ENCODE measurements at places on chromosomes 11 and 22.

DNA sequence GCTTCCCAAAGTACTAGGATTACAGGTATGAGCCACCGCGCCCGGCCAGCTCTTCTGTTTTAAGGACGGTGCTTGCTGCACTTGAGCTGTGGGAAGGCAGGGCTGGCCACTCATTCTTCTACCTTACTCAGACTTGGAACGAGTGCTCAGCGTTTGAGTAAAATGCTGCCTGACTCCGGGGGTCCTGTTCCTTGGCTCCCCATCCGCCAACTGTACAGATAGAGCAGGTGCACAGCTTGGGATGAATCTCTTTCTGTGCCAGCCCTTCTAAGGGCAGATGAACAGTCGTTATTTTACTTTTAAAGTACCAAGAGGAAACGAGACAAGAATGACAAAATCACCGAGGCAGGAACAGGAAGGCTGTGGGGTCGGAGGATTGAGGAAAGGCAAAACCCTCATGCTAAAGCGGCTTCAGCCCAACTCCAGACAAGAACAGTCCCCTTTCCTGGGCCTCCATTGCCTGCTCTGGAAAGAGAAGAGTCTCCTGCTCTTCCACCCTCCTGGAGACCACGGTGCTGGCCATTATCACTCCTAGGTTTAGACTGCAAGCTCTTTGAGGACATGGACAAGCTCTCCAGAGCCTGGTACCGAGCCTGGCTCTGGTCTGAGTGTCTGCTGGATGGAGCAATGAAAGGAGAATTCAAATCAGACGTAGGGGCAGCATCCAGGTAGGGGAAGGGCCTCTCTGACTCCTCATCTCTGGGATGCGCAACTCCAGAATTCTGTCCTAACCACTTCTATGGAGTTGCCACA is 1.1 kb upstream of the SUN2 start:
- DNase-seq = no peak

- no peak for DNase-seq
Measured at GRCh38 chr11:128745311-128746136, 51.7 kb downstream of the FLI1 start.

- DNase-seq = no peak
Measured at GRCh38 chr22:43277987-43278601, 65.1 kb downstream of the SCUBE1 start.

DNA sequence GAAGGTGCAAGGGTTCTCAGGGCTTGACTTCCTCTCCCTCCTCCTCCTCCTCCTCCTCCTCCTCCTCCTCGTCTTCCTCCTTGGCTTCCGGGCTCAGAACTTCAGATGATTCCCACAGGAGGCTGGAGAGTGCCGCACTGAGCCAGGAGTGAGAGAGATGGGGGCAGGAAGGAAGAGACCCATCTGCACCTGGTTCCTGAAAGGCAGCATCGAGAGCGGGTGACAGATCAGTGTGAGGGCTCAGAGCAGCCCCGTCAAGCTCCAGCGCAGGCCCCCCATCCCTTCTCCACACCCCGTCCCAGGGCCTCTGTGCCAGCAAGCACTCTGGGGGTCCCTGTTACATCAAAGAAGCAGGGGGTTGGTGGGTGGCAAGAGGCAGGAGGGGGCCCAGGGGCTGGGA is 51.5 kb downstream of the ELFN2 start:
- DNase-seq = no peak

- peak; percentile 67 for DNase-seq
Measured at GRCh38 chr22:30044369-30044768, 35.9 kb upstream of the HORMAD2 start.

GRCh38 chr11:13118194-13118593 is 109.1 kb downstream of the RASSF10 start:
- no peak for DNase-seq

DNA sequence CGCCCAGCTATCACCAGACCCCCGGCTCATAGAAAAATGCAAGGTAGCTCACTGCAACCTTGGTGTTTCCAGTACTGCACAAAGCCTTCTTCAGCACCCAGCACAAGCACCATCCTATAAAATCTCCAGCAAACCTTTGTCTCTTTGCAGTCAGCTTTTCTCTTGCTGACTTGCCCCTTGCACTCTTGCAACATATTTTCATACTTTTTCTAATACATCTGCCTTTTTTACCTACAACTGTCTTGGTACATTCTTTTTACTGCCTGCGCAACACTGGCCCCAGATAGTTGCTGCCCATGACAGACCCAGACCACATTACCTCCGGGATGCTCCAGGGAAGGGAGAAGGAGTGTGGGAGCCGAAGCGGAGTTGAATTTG is 142.4 kb downstream of the MPPED1 start:
- DNase-seq = no peak
